ENCODE measurements at places on chromosomes 7 and 10.

- DNase-seq = no peak
Measured at GRCh38 chr7:7349156-7349555, 166.8 kb downstream of the C1GALT1 start.

- DNase-seq = no peak
Measured at GRCh38 chr10:48594371-48594770, 10.5 kb downstream of the ARHGAP22 start.

DNA sequence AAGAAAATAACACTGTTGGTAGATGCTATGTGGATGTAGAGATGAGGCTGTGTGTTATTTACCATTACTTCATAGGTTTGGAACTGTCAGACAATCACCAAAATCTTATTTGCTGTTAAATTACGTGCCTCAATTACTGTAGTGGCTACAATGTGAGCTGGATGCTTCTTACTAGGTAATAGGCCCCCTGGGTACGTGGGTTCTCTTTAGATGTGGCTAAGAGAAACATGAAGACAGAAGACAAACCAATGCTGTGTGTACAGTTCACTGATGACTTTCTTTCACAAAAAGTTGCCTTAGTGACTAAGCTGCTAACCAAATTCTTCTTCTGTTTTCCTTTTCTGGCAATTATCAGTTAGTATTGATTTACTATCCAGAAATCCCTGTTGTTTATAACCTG, 144.6 kb downstream of the SEMA3E start:
- no peak for DNase-seq

DNA sequence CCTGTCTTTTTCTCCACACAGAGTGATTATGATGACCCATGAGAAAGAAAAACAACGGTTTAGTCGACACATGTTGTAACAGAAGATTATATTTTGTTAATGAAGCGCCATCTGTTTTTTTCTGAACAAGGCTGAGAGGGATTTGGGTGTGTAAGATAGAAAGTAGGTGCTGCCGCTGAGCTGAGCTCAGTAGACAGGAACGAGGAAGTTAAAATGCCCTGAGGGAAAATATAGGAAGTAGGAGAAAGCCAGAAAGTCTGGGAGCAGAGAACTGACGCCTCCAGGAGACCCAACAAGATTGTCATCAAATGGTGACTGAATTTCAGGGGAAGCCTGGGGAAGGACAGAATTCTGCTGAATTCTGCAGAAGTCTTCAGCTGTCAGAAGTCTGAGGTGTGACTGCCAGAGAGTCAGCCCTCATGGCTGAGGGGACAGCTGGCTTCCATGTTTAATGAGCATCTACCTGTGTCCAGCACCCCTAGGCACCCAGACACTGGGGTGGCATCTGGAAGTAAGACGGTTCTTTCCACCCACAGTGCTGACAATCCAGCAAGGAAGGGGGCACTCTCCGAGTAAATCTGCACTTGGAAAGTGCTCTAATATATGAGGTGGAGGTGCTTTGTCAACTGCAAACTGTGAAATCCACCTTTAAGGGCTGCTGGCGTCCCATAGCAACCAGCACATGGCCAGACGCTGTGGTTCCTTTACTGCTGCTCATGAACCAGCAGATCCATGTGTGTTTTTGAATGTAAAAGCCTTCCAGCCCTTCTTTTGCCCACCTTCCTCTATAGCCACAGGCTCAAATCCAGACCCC, 12.5 kb upstream of the TSPAN15 start:
- no peak for DNase-seq

GRCh38 chr7:13540429-13540828, 449.0 kb downstream of the ETV1 start:
- no peak for DNase-seq

DNA sequence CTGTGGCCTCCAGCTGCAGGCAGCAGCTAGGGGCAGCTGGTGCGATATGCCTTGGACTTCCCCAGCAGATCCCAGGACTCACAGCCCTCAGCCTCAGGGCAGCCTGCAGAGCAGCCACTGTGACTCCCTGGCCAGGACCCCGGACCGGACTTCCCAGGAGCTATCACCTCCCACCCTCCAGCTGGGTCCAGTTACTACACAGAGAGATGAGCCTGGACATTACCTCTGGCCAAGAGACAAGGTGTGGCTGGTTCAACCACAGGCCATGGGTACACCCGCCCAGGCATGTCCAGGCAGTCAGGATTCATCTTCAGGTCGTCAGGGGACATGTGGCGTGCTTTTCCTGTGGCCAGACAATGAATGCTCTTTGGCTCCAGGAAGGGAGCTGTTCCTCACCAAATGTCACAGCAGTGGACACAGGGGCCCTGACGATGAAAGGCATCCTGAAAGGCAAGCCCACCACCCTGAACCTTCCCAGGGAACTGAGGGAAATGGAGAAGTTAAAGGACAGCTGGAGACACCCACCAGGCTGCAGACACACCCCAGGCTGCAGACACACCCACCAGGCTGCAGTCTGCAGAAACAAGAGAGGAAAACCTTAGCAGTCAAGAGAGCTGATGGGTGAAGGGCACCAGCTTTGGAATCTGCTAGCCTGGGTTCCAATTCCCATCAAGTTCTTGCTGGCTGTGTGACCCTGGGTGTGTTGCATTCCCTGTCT, 25.8 kb upstream of the NANOS1 start:
- no peak for DNase-seq

DNA sequence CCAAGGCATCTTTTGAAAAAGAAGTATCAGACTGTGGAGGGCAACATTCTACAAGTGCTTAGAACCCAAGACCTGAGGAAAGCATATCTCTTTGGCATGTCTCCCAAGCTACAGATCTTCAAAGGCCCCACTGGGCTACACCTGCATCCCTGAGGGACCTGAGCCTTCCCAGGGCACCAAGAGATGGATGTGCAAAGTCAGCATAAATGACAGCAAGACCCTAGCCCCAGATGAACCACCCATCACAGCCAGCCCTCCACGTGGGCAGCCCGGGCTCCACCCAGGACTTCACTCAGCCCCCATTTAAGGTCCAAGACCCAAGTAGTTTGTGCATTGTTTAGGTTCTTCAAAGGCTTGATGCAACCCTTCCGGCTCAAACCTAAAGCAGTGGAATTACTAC, 123.5 kb downstream of the SFMBT2 start:
- DNase-seq = no peak
